ENCODE measurements at places on chromosomes 13 and 19.

- DNase-seq, result peak; percentile 50
Observed at GRCh38 chr13:94192431-94192975, 287.0 kb downstream of the DCT start.

GRCh38 chr13:88622362-88622973 is 951.3 kb downstream of the SLITRK5 start:
- DNase-seq, result peak; percentile 4

DNA sequence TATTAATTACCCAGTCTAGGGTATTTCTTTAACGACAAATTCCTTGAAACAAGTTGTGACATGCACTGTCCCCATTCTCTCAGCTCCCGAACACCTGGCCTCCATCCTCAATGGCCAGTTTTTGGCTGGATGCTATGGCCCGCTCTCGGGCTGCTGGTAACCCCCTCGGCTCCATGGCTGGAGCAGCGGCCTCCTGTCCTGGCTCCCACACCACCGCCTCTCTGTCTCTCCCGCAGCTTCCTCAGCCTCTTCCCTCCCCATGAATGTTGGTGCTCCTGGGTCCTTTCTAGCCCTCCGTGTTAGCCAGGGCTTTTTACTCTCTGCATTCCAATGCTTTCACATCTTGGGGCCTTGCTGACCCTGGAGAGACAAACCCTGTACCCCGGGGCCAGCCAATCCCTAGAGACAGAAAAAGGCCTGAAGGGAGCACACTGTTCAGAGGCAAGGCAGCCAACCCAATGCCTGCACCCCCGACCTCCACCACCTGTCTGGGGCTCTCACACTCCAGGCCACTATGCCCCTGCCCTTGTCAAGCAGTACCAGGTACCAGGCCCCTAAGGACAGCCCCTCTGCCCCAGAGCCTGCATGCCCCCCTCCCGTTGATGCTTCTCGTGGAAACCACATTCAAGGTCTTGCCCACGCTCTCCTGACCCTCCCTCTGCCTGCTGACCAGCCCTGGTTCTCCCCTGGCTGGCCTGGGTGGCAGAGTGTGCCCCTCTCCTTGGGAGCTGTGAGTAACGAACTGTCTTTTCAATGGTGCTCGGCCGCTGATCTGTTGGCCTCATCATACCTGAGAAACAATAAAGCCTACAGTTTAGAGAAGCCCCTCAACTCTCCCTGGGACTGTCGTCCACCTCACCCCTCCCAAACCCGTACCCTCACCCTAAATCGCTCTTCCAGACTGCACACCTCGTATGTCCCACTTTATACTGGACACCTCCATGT is 86.9 kb upstream of the GPR183 start:
- no peak for DNase-seq

DNA sequence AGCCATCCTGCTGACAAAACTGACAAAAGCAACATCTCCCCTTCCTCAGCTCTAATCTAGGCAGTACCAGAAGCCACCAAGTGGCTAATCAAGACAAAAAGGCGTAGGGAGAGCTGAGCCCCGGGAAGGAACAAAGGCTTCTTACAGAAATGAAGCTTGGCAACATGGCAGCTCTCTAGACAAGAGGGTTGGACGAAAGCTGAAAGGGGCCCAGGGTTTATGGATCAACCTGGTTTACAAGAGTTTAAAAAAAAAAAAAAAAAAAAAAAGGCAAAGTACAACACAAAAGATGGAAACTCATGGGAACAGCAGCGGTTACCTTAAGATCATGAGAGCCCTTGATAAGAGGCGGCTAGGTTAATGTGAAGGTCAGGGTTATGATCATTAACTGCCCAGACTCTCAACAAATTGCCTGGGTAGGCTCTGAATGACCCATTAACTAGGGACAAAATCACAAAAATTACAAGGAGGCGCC is 14.0 kb downstream of the ZC3H4 start:
- DNase-seq, result no peak

GRCh38 chr19:13255041-13255718 is 105.0 kb downstream of the IER2 start:
- DNase-seq, result no peak

- DNase-seq, result peak; percentile 29
Observed at GRCh38 chr19:5903056-5903623, 450 bp downstream of the NDUFA11 start.
